ENCODE measurements at places on chromosomes 4 and X.

DNA sequence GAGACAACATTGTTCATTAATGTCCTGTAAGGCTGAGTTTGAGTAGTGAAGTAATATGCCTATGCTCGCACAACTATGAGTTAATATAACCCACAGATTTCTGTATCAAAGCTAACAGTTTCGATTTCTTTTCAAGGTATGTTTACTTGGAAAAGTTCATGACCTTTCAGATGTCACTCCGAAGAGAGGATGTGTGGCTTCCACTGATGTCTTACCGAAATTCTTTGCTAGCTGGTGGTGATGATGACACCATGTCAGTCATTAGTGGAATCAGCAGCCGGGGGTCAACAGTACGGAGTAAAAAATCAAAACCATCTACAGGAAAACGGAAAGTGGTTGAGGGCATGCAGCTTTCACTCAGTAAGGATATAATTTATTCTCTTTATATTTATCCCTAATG is 124.9 kb downstream of the STAG2 start:
- DNase-seq, result peak; percentile 91

GRCh38 chr4:182680234-182680653 is 236.9 kb downstream of the DCTD start:
- DNase-seq, result no peak

GRCh38 chr4:21898101-21898500 is 50.5 kb downstream of the KCNIP4 start:
- no peak for DNase-seq

- no peak for DNase-seq
Measured at GRCh38 chrX:25701876-25702275, 436.3 kb upstream of the MAGEB18 start.

- no peak for DNase-seq
Measured at GRCh38 chr4:139689093-139689722, 23.6 kb downstream of the MGST2 start.

DNA sequence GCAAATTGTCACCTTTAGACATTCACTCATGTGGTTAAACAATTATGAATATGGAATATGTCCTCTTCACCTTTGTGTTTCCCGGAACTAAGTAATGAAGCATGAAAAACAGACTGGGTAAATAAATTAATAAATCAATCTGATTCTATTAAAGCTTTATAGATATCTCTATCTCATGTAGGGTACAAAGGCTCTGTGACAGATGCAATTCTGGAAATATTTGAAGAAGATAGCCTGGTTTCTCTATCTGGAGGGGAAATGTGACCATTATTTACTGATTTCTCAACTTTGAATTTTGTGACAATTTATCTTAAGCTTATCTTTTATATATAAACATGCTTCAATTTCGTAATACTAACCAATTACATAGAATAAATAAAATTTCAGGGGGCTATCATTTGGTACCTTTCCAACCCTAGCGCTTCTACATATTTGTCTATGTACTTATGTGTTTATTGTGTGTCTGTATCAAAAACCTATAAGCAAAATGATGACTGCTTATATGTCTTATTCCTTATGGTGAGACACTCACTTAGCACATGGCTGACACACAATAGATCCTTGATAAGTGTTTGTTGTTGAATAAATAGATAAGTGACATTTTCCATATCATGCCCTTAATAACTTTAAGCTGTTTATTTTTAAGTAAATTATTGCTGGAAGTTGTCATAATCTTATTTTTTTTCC is 9.9 kb downstream of the CTSO start:
- DNase-seq, result no peak

- DNase-seq, result no peak
Measured at GRCh38 chr4:113109106-113109718, 59.8 kb downstream of the ANK2 start.

- DNase-seq, result no peak
Measured at GRCh38 chr4:7943211-7943610, 3.5 kb upstream of the AFAP1 start.

DNA sequence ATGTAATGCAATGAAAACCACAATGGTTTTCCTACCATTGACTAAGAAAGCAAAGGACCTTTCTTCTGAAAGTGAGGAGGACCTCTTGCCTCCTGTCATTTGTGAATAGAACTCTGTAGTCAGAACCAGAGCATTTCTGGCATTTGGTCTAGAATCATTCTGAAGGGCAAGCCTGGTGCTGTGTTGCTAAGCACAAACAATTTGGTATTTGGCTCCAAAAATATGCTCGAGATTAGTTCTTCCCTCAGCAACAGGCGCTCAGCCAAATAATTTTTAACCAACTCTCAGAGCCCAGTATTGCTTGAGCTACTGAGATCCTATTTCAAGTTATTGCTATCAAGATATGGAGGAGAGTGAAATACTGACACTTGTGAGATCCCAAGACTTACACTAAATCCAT is 71.0 kb downstream of the SNCA start:
- DNase-seq, result no peak

DNA sequence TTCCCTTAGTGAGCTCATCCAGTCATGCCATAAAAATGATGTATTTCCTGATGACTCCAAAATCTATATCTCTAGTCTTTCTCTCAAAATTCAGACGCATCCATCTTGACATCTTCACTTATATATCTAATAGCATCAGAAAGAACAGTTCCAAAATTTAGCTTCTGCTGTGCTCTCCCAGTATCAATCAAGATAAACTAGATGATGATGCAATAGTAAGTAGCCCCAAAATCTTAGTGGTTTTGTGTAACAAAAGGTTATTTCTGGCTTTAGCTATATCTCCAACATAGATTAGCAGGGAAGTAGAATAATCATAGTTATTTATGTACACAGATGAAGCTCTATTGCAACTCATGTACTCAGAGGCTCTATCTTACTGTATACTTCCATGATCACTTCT is 382.5 kb upstream of the ADGRL3 start:
- DNase-seq, result no peak

GRCh38 chrX:97636473-97637140 is 752.9 kb downstream of the RPA4 start:
- DNase-seq, result no peak

DNA sequence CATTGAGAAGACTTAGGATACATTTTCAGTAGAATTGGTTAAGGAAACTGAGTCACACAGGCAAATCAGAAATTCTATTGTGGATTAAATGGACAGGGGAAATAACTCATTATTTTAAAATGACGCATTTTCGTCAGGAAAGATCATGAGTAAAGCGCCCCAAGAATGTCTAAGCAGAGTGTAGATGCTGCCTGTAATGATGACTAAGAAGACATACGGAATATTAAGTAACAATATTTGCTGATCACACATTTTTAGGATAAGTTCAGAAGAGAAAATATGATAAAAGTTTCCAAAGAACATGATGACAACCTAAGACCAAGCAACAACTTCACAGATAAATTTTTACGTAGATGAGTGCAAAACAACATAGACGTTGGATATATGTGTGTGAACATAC is 596.3 kb upstream of the TENM3 start:
- no peak for DNase-seq

DNA sequence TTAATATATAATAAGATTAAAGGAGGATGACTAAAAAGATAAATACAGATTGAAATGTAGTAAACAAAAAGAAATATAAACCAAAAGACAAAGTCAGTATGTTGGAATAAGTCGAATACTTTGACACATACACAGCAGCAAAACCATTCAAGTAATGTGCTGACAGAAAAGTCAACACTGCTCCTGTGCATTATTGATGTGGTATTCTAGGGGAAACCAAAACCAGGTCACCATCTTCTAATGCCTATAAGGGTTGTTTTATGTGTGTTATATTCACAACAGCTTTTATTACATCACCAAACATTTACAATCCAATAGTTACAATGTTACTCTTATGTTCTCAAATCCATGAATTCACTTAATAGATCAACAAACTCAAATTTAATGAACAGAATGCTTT is 111.8 kb upstream of the DKK2 start:
- no peak for DNase-seq

- DNase-seq, result no peak
Measured at GRCh38 chr4:54099287-54099747, 646 bp upstream of the GSX2 start.

DNA sequence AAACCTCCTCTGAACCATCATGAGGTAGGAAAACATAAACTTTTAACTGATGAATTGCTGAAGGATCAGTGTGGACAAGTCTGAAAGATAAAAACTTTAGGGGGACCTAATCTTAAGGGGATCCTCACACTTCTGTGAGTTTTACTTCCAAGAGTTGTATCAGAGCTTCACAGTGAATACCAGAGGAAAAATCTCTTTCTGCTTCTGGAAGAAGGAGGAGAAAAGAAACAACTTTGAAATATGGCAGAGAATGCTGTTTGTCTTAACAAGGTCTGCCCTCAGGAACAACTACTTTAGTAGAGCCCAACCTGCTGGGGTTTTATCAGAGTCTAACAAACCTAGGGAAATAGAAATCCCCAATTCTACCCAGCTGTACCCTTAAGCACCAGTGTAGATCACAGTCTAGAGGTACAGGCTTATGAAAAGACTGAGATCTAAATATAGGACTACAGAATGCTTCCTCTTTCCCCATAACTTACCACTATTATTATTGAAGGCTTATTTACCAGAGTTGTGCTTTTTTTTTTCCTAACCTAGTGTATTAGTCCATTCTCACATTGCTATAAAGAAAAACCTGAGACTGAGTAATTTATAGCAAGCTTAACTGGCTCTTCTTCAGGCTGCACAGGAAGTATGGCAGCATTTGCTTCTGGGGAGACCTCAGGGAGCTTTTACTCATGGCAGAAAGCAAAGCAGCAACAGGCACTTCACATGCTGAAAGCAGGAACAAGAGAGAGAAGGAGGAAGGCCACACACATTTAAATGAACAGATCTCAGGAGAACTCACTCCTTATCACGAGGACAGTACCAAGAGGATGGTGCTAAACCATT is 167.9 kb downstream of the CAMK2D start:
- DNase-seq, result no peak

DNA sequence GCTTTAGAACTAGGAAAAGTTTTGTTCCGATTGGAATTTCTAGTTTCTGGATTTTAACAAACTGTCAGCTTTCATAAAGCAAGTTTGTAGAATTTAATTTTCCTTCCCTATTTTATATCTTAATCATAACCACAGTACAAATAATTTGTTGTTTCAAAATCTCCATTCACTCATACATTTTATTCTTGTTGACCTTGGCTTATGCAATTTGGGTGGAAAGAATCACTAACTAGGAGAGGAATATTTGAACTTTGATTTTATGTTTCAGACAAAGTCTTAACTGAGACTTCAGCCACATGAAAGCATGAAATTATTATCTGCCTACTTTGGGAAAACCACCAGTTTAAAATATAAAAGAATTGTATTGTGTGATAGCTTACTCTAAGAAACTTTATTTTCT is 427.9 kb downstream of the SPRY1 start:
- DNase-seq, result no peak

GRCh38 chrX:9789555-9789954 is 3.3 kb downstream of the SHROOM2 start:
- no peak for DNase-seq

DNA sequence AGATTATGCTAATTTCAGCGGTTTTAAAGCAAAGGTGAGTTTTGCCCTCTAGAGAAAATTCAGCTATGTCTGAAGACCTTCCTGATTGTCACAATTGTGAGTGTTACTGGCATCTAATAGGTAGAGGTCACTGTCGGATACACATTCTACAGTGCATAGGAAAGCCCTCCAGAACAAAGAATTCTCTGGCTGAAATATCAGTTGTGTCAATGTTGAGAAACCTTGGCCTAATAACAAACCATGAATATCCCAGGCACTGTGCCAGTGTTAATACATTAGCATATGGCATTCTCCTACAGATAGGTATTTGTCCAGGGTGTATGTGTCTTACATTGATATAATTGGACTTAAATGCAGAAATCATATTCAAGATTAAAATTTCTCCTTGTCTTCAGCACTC is 294.3 kb downstream of the FSTL5 start:
- DNase-seq, result no peak

GRCh38 chr4:5300283-5300682 is 249.0 kb downstream of the STK32B start:
- no peak for DNase-seq

DNA sequence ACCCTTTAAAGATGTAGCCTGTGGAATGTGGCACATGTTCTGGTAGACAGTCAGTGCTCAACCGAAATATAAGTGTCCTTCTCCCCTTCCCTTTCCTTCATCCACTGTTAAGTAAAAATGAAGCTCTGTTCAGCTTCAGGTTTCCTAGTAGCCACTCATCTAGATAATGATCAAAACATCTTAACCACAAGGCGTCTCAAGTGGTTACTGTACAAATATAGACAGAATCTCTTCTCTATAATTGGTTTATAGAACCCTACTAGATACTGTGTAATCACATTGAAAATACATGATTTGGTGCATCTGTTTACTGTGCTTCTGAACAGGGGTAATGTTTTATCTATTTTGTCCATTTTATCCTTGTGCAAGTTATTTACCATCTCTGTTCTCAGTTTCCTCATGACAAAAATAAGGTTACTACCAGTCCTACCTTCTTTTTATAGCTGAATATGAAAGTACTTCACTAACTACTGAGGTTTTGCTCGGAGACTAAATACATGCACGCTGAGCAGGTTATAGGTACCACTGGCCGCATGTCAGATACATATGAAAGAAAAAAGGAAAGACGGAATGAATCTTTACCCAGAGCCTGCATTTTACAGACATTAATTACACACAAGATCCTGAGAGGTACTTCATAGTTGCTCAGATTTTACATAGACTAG is 20.3 kb upstream of the SLC25A4 start:
- peak; percentile 76 for DNase-seq

- no peak for DNase-seq
Measured at GRCh38 chrX:40112996-40113395, 15.2 kb upstream of the BCOR start.

DNA sequence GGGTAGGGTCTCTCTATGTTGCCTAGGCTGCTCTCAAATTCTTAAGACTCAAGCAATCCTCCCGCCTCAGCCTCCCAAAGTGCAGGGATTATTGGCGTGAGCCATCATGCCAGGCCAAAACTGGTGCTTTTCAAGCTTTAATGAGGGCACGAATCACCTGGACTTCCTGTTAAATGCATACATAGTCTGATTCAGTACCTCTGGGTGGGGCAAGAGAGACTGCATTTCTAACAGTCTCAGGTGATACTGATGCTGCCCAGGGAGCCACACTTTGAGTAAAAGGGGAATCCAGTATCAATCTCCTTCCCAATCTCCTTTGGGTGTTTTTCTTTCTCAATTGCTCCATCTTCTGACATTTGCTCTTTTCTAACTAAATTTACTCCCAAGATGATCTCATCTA is 96.5 kb downstream of the SH3RF1 start:
- DNase-seq, result no peak

- DNase-seq, result no peak
Measured at GRCh38 chrX:129992181-129992580, 9.7 kb downstream of the BCORL1 start.

GRCh38 chr4:110623718-110624397 is 981 bp upstream of the PITX2 start:
- DNase-seq, result no peak

- no peak for DNase-seq
Measured at GRCh38 chrX:72477781-72478181, 94.9 kb downstream of the HDAC8 start.

DNA sequence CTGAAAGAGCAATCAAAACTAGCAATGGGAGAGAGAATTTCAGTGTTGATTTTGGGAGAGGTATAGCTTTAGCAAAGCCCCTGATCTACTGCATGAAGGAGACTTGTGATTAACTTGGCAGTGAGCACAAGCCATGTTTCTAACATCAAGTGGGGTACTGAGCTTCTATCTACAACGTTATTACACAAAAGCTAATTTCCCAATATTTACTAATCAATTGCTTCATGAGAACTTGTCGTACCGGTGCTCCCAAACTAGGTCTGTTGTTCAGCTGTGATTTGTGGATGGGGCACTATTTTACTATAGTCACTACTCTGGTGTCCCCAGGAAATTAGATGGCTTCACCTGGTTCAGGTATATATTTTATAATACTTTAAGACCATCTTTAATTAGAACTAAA is 16.2 kb downstream of the ANK2 start:
- DNase-seq, result no peak
